T-helper 17 cell (primary cell): ENCODE measurements at places on chromosomes 4 and X.

DNA sequence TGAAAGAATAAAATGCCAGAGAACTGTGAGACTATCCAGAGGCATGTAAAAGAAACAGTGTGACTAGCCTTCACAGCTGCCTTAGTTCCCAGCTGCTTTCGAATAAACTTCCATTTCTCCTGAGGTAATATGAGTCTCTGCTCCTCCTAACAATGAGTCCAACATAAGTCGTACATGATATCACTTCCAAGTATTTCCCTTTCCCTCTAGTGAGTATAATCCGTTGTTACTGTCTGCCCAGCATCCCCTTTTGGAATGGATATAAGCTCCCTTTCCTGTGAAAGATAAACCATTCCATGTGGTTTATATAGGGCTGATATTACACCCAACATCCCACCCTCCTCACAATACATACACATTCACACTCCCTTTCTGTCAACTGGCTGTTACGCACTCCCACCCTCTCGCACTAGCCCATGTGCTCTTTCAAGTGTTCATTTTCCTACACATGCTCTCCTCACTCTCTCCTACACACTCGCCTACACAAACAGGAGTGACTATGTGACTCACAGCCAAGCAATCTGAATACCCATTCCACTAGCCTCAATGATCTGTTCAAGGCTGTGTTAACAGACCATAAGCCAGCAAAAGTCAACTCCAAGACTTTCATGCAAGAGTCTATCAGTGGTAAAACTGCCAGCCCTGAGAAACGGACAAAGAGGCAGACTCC, 5.0 kb downstream of the NAF1 start:
- DNase-seq, result no peak

DNA sequence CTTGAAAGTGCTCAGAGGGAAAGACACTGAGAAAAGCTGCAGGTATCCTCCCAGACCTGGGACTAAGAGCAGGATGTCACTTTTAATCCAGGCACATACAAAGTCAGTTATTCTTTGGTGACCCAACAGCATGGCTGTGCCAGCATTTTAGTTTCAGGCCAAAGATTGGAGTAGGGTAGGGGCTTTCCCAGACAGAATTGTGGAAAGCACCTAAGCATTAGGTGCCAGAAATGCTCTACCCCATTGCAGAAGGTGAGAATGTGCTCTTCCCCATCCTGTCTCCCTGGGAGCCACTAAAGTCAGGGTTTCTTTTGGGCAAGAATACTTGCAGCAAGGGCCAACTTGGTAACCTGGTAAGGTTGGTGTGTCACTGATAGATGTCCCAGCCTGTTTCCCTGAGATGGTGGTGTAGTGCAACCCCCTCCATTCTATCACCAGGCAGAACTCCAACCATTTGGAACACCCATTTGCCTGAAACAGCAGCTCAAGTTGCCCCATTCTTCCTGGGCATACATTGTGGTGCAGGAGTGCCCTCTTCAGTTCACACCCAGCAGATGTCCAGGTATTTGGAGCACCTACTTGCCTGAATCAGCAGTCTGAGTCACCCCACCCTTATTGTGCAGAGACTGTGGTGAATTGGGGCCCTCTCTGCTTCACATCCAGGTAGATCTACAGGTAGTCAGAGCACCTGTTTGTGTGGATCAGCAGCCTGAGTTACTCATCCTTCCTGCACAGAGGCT, 183.5 kb downstream of the ZC4H2 start:
- no peak for DNase-seq

- no peak for DNase-seq
Measured at GRCh38 chr4:76219299-76220055, 5.9 kb upstream of the SCARB2 start.

DNA sequence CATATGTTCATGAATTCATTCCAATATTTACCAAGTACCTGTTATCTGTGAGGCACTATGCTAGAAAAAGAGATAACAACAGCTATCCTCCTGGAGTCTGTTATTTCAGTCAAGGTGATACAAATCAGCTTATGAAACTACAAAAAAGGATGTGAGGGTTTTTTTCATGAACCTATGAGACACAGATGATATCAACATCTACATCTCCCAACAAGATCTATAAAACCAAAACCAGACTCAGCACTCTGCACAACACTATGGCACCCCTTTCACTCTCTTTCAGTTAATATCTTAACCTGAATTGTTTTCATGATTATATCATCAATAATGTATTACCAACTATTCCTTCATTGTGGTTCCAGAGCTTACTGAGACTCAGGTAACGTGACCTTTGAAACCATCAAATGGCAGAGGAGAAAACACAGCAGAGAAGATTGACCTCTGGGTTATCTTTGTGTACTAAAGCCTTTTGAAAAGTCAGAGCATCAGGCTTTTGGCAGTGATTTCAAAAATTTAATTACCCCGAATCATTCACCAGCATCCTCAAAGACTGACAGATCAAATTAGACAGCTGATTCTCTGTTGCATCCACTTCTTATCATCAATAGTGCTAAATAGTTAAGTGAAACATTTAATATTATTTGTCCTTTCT, 244.6 kb upstream of the FTHL17 start:
- no peak for DNase-seq

GRCh38 chrX:153638436-153639176, 8.4 kb upstream of the DUSP9 start:
- DNase-seq, result no peak

DNA sequence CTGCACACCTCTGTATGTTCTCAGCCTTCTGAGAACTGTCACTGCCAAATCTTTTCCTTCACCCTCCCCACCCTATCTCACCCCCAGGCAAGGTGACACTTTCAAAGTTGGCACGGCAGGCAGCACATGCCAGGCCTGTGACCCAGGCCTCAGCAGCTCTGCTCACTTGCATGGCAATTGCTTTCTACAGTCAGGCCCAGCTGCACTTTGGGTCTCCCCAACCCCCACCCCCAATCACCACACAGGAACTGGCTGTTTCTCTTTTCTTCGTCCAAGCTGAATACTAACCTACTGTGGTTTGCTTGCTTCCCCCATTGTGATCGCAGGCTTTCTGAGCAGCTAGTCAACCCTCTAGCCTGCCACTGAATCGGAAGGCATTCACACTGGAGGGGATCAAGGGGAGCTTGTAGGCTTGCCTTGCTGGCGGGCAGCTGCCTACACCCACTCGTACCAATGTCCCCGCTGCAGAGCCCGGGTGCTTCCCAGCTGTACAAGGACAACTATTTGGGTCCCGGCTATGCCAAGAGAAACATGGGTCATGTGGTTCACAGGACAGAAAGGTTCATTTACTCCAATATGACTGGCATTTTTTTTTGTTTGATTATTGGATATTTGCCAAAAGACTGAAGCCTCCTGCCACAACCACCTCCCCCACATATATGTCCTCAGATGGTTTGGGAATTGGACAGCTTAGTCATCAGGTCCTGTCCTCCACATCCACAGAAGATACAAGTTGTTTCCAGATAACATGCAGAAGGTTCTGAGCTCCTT, 28.1 kb downstream of the SLC25A43 start:
- no peak for DNase-seq

DNA sequence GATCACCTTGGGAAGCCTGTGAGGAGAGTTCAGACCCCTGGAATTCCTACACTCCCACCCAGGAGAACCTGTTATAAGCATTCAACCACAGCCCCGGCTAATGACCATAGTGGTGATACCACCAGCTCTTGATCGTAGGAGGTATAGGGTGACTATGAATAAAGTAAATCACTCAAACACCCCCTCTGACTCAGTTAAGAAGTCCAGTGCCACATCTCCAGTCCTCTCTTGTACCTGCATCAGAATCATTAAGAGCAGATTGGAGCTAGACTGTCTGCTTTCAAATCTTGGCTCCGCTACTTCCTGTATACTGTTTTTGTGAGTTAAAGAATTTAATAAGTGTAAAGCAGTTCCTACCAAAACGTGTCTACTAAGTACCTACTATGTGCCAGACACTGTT, 565.1 kb upstream of the DIPK2B start:
- DNase-seq, result no peak

DNA sequence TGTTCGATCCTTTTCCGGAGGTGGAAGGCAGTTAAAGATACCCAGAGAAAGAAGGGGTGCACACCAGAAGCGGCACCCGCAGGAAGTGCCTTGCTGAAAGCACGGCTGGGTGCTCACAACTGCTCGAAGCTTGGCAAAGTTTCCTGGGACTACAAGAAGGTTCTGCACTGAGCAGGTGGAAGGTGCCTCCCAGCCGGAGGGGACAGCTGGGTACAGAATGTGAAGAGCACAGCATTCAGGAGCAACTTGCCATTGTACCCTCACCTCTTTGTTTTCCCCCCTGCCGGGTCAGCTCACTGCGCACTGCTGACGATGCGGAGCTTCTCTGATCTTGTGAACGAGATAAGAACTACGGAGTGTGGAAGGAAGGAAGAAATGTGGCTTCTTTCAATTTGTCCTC, 289.2 kb downstream of the FBXW7 start:
- DNase-seq, result no peak

DNA sequence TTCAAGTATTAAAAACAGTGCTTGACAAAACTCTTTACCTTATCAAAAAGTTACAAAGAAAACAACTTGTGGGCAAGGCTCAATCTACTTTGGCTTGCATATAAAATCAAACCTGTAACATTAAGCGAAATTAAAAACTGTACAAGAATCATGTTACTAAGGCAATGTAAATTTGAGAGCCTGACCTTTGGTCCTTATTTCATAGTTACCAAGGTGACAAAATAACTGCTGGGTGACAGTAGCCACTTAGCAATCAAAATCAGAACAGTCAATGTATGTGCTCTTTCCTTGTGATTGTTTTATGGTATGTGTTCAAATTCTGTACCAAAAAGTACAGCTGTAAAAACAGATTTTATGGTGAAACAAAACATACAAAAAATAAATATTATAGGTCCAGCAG, 204.0 kb downstream of the RASL11B start:
- no peak for DNase-seq

DNA sequence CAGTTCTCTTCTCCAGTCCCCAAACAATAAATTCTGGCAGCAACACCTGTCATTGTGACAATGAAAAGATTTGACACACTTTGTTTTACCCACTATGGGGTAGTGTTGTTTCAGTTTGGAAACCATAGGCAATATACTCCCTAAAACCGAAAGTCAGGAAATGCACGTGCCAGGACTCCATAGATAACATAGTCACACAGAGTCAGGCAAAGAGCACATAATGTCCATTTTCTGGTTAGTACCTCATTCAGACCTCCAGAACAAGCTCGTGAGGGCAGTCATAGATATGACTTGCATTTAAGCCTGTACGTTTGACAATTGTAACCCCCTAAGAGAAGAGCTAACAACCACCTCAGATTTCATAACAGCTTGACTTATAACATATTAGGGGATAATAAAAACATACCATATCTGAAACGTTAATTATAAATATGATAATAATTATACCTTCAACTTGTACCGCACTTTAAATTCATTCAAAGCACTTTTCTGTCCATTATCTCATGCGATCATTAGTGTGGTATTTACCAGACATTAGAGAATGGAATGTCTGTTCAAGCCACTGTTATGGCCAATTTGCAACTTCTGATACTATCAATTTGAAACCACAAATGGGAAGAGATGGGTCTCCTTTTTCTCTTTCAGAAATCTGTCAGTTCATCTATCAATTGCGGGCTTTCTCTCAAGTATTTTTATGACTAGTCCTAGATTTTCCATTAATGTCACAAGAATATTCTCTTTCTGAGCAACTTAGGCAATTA, 147.4 kb downstream of the LDB2 start:
- DNase-seq, result no peak

DNA sequence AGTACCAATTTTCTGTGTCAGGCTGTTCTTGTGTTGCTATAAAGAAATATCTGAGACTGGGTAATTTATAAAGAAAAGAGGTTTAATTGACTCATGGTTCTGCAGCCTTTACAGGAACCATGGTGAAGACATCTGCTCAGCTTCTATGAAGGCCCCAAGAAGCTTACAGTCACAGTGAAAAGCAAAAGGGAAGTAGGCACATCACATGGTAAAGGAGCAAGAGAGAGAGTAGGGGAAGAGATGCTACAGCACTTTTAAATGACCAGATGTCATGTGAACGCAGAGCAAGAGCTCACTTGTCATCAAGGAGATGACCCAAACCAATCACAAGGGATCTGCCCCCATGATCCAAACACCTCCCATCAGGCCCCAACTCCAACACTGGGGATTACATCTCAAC, 174.3 kb downstream of the ATP10D start:
- DNase-seq, result no peak

DNA sequence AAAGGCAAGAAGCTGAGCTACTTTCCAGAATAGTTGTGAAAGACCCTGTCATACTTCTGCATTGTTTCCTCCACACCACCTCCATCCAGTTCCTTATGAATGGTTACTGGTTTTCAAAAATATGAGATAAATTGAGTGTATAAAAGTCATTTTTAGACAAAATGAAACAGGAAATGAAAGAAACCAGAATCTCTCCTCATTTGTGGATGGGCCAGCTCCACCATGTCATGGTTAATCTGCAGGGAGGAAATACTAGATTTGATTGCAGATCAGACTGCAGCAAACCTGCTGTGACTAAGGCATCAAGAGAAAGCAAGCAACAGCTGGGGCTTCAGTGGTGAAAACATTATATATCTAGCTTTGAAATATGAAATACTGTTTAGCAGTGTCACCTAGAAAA, 23.8 kb downstream of the F9 start:
- DNase-seq, result no peak

GRCh38 chrX:115372152-115372551, 82.6 kb downstream of the LUZP4 start:
- DNase-seq, result no peak

GRCh38 chr4:18722748-18723191, 701.2 kb upstream of the LCORL start:
- no peak for DNase-seq

GRCh38 chr4:85774000-85774399, 299.1 kb downstream of the ARHGAP24 start:
- no peak for DNase-seq

GRCh38 chr4:40046311-40046980, 10.2 kb upstream of the N4BP2 start:
- no peak for DNase-seq

- no peak for DNase-seq
Measured at GRCh38 chrX:13254076-13254785, 65.6 kb downstream of the ATXN3L start.

DNA sequence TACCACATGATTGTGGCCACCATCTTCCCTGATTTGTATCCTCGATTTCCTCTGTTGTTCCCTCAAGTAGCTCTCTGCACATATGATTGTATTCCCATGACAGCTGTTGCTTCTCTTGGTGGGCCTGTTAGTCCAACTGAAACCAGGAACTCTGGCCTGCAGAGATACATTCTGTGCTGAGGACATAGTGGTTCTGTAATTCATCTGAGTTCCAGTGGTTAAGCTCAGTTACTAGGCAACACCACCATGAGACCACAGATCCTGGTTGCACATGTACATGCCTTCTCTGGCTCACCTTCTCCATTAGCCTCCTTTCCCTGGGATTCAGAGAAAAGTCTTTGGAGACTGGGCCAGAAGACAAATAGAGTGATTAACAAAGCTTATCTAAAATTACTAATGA, 172.1 kb upstream of the SLC7A11 start:
- DNase-seq, result no peak

- DNase-seq, result no peak
Measured at GRCh38 chr4:173934933-173935620, 348.4 kb downstream of the FBXO8 start.
